ENCODE measurements at places on chromosomes 3 and 15. TPM values are rescaled to one million over a fixed set of nuclear protein-coding genes. Genes with fewer than 3 reads are reported as not detected.

DNA sequence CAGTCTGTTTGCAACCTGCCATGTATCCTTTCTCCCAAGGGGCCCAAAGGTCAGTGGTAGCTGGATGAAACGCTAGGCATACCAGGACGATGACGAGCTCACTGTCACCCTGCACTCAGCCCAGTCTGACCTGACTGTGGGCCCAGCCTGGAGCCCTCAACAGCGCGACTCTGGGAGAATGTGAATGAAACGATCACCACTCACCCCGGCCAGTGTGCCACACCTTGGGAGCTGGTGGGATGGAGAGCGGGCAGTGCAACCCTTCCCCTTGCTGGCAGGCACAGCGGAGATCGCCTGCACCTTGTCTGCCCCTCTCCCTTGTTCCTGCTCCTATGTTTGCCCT, 27.2 kb downstream of the SRPRB start:
- DNase-seq = peak; percentile 54

ITIH1 gene
- 12.3 TPM for total RNA-seq

DNA sequence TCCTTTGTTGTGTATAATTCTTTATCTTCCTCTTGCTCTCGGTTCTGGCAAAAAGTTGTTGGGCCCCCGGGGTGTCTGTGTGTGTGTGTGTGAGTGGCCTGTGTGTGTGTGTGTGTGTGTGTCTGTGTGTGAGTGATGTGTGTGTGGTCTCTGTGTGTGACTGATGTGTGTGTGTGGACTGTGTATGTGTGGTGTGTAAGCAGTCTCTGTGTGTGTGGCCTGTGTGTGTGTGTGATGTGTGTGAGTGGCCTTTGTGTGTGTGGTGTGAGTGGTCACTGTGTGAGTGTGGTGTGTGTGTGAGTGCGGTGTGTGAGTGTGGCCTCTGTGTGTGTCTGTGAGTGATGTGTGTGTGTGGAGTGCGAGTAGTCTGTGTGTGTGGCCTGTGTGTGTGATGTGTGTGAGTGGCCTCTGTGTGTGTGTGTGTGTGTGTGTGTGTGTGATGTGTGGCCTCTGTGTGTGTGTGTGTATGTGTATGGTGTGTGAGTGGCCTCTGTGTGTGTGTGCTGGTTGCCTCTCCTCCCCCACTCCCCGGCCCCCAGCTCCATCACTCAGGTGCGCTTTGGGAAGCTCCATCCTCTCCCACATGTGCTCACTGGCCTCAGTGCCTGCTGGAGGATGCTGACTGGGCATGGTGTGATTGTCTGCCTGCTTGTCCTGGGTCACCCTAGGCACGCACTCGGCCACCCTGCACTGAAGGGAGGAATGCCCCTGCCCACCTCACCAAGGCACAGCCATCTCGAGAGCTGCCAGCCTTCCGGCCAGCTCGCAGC, 8.8 kb downstream of the LINGO1 start:
- no peak for DNase-seq

DNA sequence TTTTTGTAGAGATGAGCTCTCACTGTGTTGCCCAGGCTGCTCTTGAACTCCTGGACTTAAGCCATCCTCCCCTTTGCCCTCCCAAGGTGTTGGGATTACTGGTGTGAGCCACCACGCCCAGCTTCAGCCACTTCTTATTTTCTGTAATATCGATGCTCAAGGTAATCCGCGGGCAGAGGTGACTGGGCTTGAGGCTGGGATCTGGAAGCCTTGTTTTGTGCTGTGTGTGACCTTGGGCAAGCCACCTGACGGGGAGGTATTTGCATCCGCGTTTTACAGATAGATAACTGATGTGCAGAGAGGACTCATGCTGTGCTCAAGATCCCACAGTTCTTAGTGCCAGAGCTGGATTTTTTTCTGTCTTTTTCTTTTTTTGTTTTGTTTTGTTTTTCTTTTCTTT, 27.8 kb upstream of the SEMA4B start:
- DNase-seq = no peak

DNA sequence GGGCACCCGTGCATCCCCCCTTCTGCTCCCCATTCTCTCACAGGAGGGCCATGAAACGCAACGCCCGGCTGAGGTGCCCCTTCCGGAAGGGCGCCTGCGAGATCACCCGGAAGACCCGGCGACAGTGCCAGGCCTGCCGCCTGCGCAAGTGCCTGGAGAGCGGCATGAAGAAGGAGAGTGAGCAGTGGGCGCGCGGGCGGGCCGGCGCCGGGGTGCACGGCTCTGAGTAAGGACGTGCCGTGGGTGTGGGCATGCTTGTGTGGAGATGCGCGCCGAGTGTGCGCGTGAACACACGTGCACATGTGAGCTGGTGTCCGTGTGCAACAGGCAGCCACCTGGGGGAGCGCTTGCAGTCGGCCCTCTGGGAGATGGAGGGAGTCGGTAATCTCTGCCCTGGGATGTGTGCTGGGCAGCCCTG, 28.1 kb downstream of the NR1I2 start:
- no peak for DNase-seq

DNA sequence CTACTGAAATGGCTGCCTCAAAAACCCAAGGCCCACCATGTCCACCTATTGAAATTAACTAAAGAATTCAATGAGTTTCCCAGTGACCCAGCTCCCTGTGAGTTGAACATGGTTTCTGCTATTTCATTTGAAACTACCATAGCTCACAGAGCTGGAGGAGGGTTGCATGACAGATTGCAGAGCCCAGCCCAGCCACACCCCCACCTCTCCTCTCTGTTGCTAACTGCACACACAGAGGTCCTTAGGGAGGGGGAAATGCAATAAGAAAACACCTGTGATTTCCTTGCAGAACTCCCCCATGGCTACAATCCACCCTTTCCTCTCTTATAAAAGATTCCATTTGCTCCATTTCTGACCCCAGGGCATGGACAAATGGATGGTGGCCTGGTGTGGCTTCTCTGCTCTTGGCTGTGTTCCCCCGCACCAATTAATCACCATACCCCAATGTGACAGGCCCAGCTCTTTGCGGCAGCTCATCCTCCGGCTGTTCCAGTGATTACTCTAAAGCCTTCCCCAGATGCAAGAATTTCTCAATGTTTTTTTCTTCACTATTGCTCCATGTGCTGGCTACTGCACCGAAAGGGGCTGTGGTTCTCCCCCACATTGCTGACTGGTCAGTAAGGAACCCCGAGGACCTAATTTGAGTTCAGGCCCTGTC, 208.4 kb upstream of the KBTBD8 start:
- no peak for DNase-seq

PTPRG gene
- total RNA-seq = 25.3 TPM

DNA sequence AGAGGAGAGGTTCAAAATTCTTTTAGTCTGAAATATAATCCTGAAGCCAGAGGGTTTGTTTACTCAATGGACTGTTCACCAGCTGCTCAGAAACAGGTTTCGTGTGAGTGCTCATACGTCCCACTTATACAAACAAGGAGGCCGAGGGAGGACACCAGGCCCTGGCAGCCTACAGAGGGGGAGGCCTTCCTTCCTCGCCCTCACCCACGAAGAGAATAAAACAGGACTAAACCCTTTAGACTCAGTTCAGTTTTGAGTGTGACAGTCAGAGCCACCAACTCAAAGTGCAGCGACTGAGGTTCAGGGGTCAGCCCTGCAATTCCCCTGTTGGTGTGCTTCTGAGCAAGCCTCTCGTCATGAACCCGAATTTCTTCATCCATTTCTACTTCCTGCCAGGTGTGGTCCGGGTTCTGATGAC, 17.3 kb downstream of the FAM174B start:
- DNase-seq = peak; percentile 16

GRCh38 chr3:69092030-69092516, 7.3 kb downstream of the ARL6IP5 start:
- DNase-seq = no peak

GRCh38 chr3:180881065-180881801, 31.2 kb upstream of the FXR1 start:
- DNase-seq = no peak

DNA sequence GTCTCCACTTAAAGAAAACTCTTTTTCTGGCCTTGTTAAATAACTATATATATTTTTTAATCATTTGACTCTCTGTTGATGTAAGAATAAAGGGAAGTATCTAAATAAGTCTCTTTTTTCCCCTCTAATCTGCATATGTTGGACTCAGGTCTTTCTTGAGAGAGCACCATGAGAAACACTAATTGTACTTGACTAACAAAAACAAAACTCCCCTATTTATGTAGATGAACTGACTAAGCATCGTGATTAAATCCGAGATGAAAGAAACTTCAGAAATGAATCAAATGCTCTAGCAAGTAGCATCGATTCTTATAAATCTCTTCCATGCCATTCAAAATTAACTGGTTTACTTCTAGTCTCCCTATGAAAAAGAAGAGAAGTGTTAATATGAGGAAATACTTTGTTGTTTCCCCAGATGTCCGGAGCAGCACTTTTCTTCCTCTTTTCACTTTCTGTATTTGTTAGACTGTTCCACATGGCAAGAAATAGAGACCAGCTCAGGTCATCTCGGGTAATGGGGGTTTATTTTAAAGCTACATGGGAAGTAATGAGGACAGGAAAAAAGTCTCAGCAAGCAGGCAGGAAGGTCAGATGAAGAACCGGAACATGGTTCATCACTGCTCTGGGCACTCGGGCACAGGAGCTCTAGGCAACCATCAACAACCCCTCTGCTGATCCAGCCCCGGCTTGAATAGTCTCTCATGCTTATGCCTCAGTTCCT, 288.3 kb downstream of the CNTN6 start:
- no peak for DNase-seq

- no peak for DNase-seq
These were observed 13.5 kb upstream of the NR1D2 start for GRCh38 chr3:23931597-23931996.

POLQ gene
- 18.6 TPM for total RNA-seq

DNA sequence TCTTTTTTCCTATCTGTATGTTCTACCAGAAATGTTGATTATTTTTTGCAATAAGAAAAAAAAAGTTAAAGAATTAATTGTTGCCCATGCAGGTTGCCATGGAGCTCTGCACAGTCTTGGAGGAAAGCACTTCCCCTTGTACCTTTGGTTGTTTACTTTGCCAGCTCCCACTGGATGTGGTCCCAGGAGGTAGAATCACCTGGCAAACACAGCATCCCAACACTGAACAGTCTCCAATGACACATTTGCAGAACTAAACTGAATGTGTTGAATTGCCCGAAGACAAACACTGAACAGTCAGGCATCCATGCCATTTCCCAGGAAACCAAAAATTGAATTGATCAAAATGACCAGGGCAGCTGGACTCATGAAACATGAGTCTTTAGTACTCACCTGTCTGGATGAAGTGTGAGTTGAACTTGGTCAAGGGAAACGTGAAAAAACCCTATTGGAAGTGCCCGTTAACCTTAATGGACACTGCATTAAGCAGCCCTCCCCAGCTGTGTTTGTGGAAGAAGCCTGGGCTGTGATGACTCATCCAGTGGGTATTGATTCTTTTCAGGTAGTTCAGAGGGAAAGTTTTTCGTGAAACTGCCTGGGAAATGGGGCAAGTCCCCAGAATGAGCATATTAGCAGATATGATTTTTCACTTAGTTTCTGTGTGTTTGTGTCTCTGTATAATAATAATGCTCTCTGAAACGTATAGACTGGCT, 284.7 kb upstream of the STT3B start:
- DNase-seq = peak; percentile 68

SATB1 gene
- total RNA-seq = not detected

All from HepG2 (cell line).